Activated naive CD8-positive, alpha-beta T cell treated with anti-CD3 and anti-CD28 coated beads, Interleukin-2, amount 10 ng/mL, durations not matched to agents 7 days and 5 days (primary cell): ENCODE measurements at places on chromosomes 2 and 18. TPM values are rescaled to one million over a fixed set of nuclear protein-coding genes. Genes with fewer than 3 reads are reported as not detected.
A peak's percentile ranks its signal among the peaks of the same experiment; 100 is the strongest.

The MAP3K19 gene
- not detected for total RNA-seq

DNA sequence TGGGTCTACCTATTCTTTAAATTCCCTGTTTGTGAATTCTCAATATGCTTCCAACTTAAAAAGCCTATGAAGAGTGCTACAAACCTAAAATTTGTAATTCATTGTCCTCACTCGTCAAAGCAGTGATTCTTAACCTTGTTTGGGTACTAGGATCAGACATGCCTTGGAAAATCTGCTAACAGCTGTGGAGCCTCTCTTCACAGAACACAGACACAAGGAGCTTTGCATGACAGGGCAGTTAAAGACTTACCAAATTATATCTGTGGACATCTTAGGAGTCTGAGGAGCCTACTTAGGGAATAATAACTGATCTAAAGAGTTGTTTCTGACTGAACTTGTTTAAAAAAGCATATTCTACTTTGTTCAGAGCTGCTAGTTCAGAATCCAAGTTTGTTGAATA is 38.1 kb downstream of the TMEM87B start:
- no peak for DNase-seq
- no peaks in the 10 kb centered on the region for H3K27me3 ChIP-seq
- no peak overlapping the region for H3K27ac ChIP-seq
- H3K36me3 ChIP-seq = peaks cover 54% of the 10 kb centered on the region
- H3K4me1 ChIP-seq = peaks cover 28% of the 10 kb centered on the region

DNA sequence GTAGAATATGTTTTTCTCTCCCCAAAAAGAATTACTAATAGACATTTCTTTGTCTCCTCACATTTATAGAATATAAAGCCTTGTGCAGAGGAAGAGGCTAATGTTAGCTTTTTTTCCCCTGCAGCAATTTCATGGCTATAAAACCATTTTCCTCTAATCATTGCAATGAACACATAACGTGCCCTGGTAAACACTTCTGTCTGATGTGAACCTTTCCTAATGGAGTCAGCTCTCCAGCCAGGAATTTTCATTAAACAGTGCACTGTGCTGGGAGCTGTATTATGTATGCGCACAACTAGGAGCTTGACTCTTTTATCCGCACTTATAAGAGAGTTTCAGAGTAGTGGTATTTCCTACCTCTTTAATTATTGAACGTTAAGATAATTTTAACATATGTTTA is 63.9 kb upstream of the SPATS2L start:
- DNase-seq = no peak
- peaks cover 3% of the 10 kb centered on the region for H3K4me1 ChIP-seq
- H3K4me3 ChIP-seq = no peak overlapping the region
- H3K27me3 ChIP-seq = peaks cover 35% of the 10 kb centered on the region
- no peaks in the 10 kb centered on the region for H3K36me3 ChIP-seq

- H3K27ac ChIP-seq = peak overlapping the region; percentile 71
- no peak overlapping the region for H3K4me3 ChIP-seq
- DNase-seq = peak; percentile 17
- no peaks in the 10 kb centered on the region for H3K27me3 ChIP-seq
- H3K4me1 ChIP-seq = peaks cover 64% of the 10 kb centered on the region
- H3K36me3 ChIP-seq = no peaks in the 10 kb centered on the region
These were observed 113.1 kb downstream of the SMAD7 start for GRCh38 chr18:48837676-48838075.

The UGT1A9 gene
- total RNA-seq = not detected

The DNER gene
- total RNA-seq = not detected

The TUBB6 gene
- total RNA-seq = 15.6 TPM

GRCh38 chr2:64120928-64121327 is 23.3 kb downstream of the PELI1 start:
- no peaks in the 10 kb centered on the region for H3K27me3 ChIP-seq
- no peak for DNase-seq

The RAPGEF4 gene
- total RNA-seq = 1.1 TPM

DNA sequence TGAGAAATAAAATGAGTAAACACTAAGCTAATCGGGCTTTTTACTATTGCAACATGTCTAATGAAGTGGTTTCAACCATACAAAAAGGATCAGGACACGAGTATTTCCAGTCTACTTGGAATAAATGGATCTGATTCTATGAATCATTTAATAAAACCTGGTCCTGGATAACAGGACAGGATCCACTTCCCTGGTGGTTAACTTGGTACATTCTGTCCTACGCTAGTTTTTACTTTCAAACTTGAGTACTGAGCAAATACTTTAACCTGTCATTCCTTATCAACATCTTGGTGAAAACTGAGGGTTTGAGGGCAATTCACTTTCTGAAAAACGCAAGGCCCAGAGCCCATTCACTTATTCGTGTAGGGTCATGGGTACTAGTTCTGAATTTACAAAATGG is 33.5 kb downstream of the CHST10 start:
- H3K4me1 ChIP-seq = peaks cover 8% of the 10 kb centered on the region
- H3K27ac ChIP-seq = no peak overlapping the region
- H3K36me3 ChIP-seq = no peaks in the 10 kb centered on the region
- DNase-seq = no peak

DNA sequence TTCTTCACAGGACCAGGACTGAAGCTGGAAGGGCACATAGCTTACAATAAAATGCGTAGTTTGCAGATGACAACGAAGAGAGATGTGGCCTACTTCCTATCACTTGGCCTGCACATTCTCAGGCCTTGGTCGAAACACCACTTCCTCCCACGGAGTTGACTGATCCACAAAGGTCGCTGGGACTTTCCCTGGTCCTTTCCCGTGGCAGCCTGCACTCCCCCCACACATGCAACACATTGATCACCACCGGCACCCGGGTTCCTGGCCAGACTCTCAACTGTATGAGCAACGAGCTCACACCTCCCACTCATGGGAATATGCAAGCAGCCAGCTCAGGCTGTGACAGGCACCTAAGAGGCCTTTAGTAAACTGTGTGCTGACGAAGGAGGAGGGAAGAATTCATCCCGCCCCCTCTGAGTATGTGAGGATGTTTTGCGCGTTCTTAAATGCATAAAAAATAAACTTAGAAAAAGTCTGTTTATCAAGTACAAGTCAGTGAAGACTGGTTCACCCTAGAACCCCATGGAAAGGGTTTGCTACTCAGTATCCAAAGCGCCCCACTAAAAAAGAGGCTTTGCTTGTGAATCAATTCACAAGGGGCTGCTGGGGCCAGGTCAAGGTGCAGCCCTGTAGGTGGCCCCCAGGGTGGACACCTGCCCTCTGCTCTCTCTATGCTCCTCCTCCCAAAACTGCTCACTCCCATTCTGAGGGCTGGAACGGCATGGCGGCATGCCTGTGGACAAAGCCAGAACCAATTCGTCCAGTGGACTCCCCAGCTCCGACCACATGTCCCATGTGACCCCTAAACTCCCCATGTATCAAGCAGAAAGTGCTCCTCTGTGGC is 154.3 kb downstream of the EIPR1 start:
- no peaks in the 10 kb centered on the region for H3K27me3 ChIP-seq
- H3K4me3 ChIP-seq = peak overlapping the region; percentile 41
- DNase-seq = peak; percentile 52
- peaks cover 30% of the 10 kb centered on the region for H3K36me3 ChIP-seq
- H3K4me1 ChIP-seq = peaks cover 30% of the 10 kb centered on the region
- H3K27ac ChIP-seq = peak overlapping the region; percentile 88

DNA sequence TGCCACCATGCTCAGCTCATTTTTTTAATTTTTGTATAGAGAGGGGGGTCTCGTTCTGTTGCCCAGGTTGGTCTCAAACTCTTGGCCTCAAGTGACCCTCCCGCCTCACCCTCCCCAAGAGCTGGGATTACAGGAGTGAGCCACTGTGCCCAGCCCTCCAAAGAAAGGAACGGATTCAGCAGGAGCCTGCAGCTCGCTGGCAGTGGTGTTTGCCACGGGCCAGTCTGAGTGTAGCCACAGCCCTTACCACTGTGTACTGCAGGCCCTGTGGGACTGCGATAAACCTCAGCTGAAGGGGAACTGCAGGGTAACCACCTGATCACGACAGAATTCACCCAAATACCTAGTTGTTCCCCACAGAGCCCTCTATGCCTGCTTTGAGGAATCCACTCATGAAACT is 6.8 kb downstream of the COPS9 start:
- DNase-seq = no peak
- no peak overlapping the region for H3K27ac ChIP-seq
- H3K4me1 ChIP-seq = no peaks in the 10 kb centered on the region
- H3K4me3 ChIP-seq = no peak overlapping the region

DNA sequence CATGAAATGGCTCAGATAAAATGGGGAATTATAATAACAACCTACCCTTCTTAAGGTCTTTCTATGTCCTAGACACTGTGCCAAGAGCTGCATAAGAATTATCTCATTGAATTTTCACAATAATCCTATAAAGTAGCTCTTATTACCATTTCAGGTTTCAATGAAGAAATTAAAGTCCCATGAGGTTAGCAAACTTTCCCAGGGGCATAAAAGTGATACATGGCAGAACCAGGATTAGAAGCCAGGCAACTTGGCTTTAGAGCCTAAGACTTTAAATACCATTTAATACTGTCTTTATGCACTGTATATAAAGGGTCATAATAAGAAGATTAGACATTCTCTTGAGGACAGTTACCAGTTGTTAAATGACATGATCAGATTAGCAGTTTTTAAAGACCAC is 130.1 kb downstream of the GCA start:
- no peaks in the 10 kb centered on the region for H3K4me1 ChIP-seq
- no peaks in the 10 kb centered on the region for H3K27me3 ChIP-seq
- no peak overlapping the region for H3K4me3 ChIP-seq
- no peak overlapping the region for H3K27ac ChIP-seq
- DNase-seq = no peak

The PELI1 gene
- 25.7 TPM for total RNA-seq

DNA sequence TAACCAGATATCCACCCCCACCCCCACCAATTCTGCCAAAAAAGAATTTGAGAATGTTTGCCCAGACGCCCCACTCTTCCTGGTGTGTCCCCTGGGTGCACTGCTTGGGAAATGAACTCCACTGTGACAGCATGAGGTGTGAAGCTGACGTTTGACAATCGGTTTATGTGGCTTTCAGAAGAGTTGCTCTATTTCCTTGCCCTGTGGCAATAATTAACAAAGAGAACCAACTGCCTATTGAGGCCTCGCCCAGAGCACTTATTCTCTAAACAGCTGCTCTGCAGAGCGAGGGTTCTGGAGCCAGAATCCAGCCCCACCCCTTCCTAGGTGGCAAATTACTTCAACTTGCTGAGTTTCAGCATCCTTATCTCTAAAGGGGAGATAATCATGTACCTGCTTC is 115.8 kb upstream of the SIX3 start:
- peaks cover 10% of the 10 kb centered on the region for H3K27me3 ChIP-seq
- no peak overlapping the region for H3K27ac ChIP-seq
- H3K36me3 ChIP-seq = no peaks in the 10 kb centered on the region

The KCNJ3 gene
- not detected for total RNA-seq

The PRKAG3 gene
- not detected for total RNA-seq

The CD207 gene
- total RNA-seq = not detected

- no peaks in the 10 kb centered on the region for H3K27me3 ChIP-seq
- H3K36me3 ChIP-seq = no peaks in the 10 kb centered on the region
- no peak overlapping the region for H3K4me3 ChIP-seq
- H3K4me1 ChIP-seq = no peaks in the 10 kb centered on the region
- DNase-seq = no peak
- no peak overlapping the region for H3K27ac ChIP-seq
These were observed 35.9 kb downstream of the CCDC102B start for GRCh38 chr18:68833756-68834155.

The FBXO15 gene
- total RNA-seq = 2.1 TPM

DNA sequence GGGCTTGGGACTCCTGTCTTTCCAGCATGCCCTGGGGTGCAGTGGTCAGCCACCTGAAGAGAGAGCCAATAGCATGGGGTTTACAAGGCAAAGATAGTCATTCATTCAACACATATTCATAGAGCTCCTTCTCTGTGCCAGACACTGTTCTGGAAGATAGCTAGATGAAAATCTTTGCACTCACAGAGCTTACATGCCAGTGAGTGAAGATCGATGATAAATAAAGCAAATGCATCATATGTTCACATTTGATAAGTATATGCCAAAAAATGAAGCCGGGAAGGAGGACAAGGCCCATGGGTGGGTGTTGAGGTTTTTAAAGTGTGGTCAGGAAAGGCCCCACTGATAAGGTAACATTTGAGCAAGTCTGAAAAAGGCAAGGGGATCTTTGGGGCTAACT is 130.8 kb upstream of the CDCA7 start:
- no peak for DNase-seq
- no peak overlapping the region for H3K4me3 ChIP-seq
- no peak overlapping the region for H3K27ac ChIP-seq
- peaks cover 6% of the 10 kb centered on the region for H3K4me1 ChIP-seq
- peaks cover 8% of the 10 kb centered on the region for H3K36me3 ChIP-seq
- H3K27me3 ChIP-seq = peaks cover 7% of the 10 kb centered on the region

The INPP5D gene
- 135 TPM for total RNA-seq

The RNF138 gene
- 83.6 TPM for total RNA-seq
